ENCODE measurements at places on chromosomes 11 and 22. TPM values are rescaled to one million over a fixed set of nuclear protein-coding genes. Genes with fewer than 3 reads are reported as not detected.

DNA sequence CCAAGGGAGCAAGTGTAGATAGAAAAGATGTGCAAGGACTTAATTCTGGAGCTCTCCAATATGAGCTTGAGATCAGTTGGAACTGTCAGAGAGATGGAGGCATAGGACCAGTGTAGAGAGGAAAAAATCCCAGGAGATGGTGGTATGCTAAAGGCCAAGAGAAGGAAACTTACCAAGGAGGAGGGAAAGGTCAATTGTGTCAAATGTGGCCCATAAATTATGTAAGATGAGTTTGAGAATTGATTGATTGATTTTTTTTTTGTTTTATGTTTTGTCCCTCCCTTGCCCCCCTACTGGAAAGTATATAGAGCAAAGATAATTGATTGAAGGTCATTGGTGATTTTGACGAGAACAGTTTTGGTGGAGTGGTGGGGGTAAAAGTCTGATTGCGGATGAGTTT is 2.8 kb upstream of the USP2 start:
- no peak for DNase-seq

DNA sequence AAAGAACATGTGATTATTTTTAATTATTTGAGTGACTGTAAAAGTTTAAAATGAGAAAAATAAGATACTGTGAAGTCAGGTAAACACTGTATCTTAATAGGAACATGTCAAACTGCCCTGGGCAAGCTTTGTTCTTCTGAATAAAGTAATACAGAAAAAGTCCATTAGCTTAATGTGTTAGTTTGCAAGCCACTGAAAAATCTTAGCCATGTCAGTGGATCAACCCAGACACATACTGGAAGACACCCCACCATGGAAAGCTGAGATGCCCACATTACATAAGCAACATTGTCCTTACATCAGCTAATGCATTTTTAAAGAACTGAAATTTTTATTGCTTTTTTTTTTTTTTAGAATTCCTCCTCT is 155.2 kb downstream of the BBOX1 start:
- DNase-seq, result no peak

DNA sequence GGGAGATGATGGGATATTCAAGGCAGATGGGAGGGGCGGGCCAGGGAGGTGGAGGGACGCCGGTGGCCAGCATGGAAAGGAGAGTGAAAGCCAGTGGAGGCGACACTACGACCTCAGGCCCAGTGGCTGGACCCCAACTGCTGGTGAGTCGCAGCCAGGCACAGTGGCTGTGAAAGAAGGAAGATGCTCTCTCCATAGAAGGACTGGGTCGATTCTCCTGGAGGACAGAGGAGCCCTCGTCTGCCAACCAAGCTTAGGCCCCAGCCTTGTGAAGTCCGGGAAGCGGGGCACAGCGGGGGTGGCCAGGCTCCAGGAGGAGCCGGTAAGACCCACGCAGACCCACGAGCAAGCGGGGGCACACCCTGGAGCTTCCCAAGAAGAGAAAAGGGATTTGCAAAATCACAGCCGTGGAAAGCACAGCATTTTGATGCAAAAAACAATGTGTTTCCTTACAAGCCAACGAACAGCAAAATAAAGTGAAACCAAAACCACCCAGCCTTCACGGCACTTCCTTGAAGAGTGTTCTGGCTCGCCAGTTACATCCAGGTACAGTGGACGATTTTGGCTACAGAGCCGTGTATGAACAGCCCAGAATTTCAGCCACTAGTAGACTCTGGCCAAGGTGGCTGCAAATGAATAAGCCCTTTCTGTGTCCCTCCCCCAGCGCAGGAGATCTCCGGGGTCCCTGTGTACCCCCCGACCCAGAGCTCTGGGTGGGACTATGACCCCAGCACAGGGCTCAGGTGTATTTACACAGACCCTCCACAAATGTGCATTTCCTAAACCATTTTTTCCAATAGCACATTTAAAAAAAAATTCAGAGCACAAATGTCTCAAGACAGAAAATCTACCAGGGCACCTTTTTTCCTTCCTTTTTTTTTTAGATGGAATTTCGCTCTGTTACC is 96.9 kb downstream of the TRMU start:
- no peak for DNase-seq

The CCDC157 gene
- total RNA-seq, result 1.5 TPM

The MYBPC3 gene
- total RNA-seq, result 0.06 TPM

Data from esophagus muscularis mucosa (tissue), 4 donors.